ENCODE measurements at places on chromosomes 6 and 20.

DNA sequence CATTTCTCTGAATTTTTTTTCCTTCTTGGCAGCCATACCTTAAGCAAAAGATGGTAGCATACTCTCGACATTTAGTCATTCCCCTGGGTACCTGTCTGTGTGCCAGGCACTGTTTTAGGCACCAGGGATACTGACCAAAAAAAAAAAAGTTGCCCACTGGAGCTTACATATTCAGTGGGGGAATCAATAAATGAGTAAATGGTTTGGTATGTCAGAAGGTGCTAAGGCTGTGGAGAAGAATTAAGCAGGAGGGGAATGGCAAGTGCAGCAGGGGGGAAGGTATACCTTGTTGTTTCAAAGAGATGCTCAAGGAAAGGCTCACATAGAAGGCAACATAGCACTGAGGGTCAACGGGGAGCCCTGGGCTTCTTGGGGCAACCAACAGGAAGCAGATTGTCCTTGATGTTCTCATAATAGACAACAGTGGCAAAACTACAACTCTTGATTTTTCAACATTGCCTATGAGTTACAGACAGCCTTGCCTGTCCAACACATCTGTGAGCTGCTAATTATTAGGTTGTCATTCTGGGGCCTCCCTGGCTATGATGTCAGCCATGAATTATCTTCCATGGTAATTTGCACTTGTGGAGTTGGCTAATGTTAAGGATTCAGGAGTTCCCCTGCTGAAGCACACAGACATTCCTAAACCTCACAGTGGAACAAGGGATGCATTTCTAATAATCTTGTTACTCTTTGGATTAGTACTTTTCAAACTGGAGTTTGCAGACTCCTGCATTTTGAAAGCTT lies 19.6 kb downstream of the NT5E start:
- DNase-seq, result no peak

DNA sequence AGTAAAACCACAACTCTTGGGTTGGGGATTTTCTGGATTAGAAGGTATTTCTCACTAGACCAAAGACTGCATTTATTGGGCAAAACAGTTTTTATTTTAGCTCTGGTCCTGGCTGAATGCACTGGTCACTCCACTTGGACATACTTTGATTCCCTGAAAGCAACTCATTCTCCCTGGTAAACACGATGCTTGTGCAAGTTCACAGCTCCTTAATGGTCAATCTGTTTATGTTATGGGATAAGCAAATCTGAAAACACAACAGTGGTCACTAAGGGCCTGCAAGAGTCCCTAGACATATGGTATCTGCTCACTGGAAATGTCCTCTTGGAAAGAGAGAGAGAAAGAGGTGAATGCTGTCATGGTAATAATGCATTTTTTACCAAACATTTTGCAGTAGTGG lies 559.8 kb downstream of the CDH26 start:
- DNase-seq, result no peak

DNA sequence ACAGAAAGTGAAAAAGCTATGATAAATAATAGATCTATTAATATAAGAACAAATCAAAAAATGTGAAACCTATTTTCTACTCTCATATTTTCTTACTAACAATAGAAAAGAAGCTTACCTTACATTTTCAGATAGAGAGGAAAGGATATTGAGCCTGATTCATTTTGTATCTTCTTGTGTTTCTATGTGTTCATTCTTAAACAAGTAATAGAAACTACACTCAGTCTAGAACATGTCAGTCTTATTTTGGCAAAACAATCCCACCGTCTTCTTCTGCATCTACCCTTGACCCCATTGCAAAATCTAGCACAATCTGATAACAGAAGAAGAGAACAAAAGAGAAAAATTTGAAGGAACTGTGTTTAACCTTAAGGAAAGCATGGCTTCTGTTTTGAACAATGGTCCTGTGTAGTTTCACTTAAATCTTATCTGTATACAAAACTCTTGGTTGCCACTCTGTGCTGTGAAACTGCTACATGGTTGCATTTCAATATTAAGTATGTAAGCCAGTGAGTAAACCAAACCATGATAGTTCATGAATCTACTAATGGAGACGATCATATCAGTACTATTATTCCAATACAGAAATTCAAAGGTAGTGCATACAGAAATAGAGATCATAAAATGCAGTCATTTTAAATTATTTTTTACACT lies 69.5 kb upstream of the LGSN start:
- no peak for DNase-seq

DNA sequence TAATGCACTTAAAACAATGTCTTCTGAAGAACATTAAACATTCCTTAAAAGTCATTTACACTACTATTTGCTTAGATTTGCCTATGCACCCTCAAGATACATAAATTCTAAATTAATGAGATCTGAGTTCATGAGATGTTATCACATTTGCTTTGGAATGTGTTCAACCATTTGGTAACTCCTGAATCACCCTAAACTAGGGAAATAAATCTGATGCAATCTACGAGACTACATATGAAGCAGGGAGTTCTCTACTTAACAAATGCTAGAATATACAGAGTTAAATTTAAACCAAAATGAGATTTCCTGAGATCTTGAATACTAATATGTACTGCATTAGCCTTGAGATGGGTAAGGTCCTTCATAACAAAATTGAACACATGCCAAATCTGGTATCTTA lies 170.1 kb downstream of the CLIC5 start:
- no peak for DNase-seq

GRCh38 chr6:115668211-115668610 lies 392.5 kb downstream of the FRK start:
- no peak for DNase-seq

DNA sequence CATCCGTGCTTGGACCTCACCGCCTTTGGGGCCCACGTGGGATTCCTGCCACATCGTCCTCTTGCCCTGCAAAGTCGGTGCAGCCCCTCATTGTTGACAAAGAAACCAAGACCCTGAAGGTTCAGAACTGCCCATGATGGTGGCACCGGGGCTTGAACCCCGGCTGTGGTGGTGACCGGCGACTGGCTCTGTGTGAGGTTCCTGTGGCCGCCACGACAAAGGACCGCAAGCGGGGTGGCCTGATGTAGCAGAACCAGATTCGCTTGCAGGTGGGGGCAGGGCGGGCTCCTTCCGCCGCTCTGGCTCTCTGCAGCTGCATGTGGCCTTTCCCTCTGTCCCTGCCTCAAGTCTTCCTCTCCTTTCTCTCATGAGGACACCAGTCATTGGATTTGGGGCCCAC lies 28.7 kb downstream of the SLCO4A1 start:
- DNase-seq, result no peak

DNA sequence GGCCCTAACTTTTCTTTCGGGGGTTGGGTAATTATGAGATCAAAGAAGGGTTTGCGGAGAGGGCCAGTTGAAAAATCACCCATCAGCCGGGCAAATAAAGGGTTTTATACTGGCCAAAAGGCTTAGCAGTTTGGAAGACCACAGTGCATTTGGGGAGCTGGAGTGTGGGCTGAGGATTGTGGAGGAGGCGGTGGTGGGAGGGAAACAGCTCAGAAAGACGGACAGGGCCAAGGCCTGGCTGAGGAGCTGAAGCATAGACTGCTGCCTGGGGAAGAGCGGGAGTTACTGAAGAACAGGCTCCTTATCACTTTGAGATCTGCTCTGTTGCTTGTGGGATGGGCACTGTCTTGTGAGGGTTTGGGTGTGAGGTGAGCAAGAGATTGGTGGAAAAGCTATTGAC lies 144.2 kb downstream of the CARMIL1 start:
- DNase-seq, result no peak

DNA sequence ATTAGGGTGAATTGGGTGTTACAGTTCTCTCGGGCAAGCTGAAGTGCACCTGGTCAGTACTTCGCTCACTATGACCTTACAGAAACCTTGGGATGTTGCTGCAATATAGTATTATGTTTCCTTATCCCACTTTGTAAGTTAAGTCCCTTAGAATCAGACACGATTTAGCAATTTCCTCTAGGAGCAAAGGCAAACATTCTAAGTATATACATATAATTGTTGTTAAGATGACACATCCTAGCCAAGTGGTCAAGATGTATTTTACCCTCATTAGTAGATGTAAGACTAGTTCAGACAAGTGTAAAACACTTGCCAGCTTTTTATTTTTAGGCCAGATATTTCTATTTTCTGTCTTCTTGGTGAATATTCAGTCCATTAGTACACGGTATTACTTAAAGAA lies 31.1 kb upstream of the RGS17 start:
- DNase-seq, result no peak

GRCh38 chr6:16105854-16106253 lies 23.0 kb upstream of the MYLIP start:
- no peak for DNase-seq

- no peak for DNase-seq
Observed at GRCh38 chr6:39496915-39497314, 174.4 kb upstream of the KCNK16 start.

GRCh38 chr20:58702161-58702510 lies 9.5 kb downstream of the NPEPL1 start:
- DNase-seq, result no peak

DNA sequence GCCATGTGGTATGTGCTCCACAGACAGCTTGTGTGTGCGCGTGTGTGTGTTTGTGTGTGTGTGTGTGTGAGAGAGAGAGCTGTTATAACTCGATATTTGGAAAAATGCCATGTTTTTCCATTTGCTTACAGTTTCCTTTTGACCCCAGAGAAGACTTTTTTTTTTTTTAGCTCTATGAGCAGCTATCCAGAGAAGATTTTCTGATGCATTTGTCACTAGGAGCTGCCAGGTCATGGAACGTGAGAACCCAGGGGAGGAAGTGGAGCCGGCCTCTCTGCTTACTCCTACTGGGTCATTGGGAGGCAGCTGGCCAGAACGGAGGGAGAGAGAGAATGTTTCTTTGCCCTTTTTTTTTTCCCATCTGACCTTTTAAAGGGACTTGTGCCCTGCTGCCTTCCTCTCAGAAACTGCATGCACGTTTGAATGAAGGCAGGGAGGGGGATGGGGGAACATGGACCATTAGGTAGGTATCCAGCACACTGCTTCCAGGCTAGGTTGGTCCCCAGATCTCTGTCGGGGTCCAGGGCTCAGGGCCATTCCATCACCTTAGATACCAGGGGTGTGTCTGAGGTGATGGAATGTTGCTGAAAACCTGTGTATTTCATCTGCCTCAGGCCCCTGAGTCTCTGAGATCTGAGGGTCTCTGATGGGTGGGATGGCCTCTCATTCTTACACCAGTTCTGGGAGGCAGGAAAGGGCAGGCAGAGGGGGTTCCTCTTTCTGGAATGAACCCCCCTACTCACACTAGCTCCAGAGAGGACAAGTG lies 11.2 kb upstream of the MRPS18A start:
- DNase-seq, result no peak

GRCh38 chr6:12381587-12381986 lies 91.4 kb downstream of the EDN1 start:
- DNase-seq, result no peak

- no peak for DNase-seq
Observed at GRCh38 chr6:88922775-88923548, 40.5 kb downstream of the RNGTT start.

DNA sequence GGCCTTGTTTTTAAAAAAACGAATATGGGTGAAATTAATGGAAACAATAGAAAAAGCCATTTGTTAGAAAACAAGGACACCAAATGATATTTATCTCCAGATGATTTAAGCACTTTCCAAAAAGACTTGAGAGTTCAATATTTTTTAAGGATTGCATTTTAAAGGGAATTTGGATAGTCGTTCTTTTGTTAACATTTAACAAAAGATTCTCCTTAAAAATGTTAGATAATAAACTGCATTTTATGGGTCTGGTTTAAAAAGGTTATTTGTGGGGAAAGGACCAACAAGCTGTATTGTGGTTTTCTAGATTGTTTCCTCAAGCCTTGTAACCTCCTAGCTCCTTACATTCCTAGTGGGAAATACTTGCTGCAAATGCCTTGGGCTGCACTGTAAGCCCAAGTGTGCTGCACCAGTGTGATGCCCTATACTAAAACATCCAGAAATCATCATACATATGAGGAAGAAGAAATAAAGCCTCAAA lies 1.5 kb upstream of the PHIP start:
- peak; percentile 38 for DNase-seq
